Type B pancreatic cell (in vitro differentiated cells): ENCODE measurements at places on chromosomes 5 and 9. TPM values are rescaled to one million over a fixed set of nuclear protein-coding genes. Genes with fewer than 3 reads are reported as not detected.

- no peak overlapping the region for H3K27ac ChIP-seq
- no peaks in the 10 kb centered on the region for H3K27me3 ChIP-seq
- no peak overlapping the region for H3K4me3 ChIP-seq
Observed at GRCh38 chr9:16030528-16031185, 477.8 kb downstream of the CCDC171 start.

- H3K27ac ChIP-seq = no peak overlapping the region
- H3K27me3 ChIP-seq = peaks cover 7% of the 10 kb centered on the region
- peaks cover 17% of the 10 kb centered on the region for H3K4me1 ChIP-seq
- DNase-seq = no peak
- H3K36me3 ChIP-seq = no peaks in the 10 kb centered on the region
- no peak overlapping the region for H3K4me3 ChIP-seq
Observed at GRCh38 chr9:86891091-86891490, 56.2 kb downstream of the GAS1 start.

DNA sequence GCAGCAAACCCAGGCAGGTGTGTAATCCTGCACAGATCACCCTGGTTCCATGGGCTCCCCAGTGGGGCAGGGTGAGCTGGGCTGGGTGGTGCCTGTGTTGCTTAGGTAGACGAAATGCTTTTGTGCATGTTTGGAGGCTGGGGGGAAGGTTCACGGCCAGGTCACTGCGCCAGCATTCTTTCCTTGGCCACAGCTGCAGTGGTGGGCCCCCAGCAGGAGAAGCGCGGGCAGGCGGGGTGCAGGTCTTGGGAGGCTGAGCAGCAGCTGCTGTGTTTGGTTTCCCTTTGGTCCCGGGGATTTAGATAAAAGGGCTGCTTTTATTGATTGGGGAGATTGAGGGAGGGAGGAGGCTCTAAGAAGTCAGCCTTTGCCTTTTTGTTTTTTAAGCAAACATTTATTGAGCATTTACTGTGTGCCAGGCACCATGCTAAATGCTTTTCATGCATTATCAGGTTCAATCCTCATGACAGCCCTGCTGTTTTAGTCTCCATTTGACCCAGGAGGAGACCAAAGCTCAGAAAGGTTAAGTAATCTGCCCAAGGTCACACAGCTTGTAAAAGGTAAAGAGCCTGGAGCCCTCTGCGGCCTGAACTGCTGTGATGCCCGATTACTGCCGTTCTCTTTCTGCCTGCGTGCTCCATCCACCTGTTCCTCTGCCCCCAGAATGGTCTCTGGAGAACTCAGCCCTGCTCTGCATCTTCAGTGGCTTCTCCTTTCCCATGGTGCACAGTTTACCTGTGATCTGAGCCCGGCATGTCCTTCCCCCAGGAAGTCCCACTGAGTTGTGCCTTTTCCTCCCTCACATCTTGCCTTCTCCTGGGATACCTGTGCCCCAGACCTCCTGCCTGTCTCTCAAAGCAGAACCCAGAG lies 94.4 kb downstream of the MACROH2A1 start:
- H3K27me3 ChIP-seq = peaks cover 12% of the 10 kb centered on the region
- no peaks in the 10 kb centered on the region for H3K36me3 ChIP-seq
- no peak for DNase-seq
- peak overlapping the region; percentile 57 for H3K4me3 ChIP-seq
- H3K4me1 ChIP-seq = peaks cover 33% of the 10 kb centered on the region
- peak overlapping the region; percentile 68 for H3K27ac ChIP-seq

GRCh38 chr9:133539991-133540697 lies 5.6 kb downstream of the ADAMTSL2 start:
- peaks cover 8% of the 10 kb centered on the region for H3K27me3 ChIP-seq
- H3K27ac ChIP-seq = no peak overlapping the region
- no peak overlapping the region for H3K4me3 ChIP-seq
- no peaks in the 10 kb centered on the region for H3K4me1 ChIP-seq

The NEUROG1 gene
- 3.7 TPM in 1 of 2 replicates, not detected in the other for total RNA-seq

GRCh38 chr5:5381310-5381913 lies 41.1 kb upstream of the ICE1 start:
- no peak for DNase-seq
- H3K27ac ChIP-seq = no peak overlapping the region
- H3K4me3 ChIP-seq = no peak overlapping the region
- peaks cover 13% of the 10 kb centered on the region for H3K27me3 ChIP-seq

GRCh38 chr5:176995896-176996767 lies 10.4 kb downstream of the UIMC1 start:
- H3K36me3 ChIP-seq = peaks cover 21% of the 10 kb centered on the region
- H3K4me3 ChIP-seq = no peak overlapping the region
- H3K4me1 ChIP-seq = peaks cover 16% of the 10 kb centered on the region
- no peak for DNase-seq

The CATSPER3 gene
- total RNA-seq = 0.22 and 0.74 TPM in 2 replicates

GRCh38 chr9:4927701-4928100 lies 57.4 kb upstream of the JAK2 start:
- no peaks in the 10 kb centered on the region for H3K27me3 ChIP-seq
- no peak overlapping the region for H3K27ac ChIP-seq
- no peaks in the 10 kb centered on the region for H3K36me3 ChIP-seq
- DNase-seq = no peak
- H3K4me1 ChIP-seq = peaks cover 3% of the 10 kb centered on the region

GRCh38 chr5:180138976-180139730 lies 67.6 kb upstream of the RNF130 start:
- peaks cover 10% of the 10 kb centered on the region for H3K27me3 ChIP-seq
- peak; percentile 40 for DNase-seq
- no peak overlapping the region for H3K4me3 ChIP-seq
- no peaks in the 10 kb centered on the region for H3K36me3 ChIP-seq
